NAMALWA (cell line): ENCODE measurements at places on chromosomes 4 and X.
A peak's percentile ranks its signal among the peaks of the same experiment; 100 is the strongest.

DNA sequence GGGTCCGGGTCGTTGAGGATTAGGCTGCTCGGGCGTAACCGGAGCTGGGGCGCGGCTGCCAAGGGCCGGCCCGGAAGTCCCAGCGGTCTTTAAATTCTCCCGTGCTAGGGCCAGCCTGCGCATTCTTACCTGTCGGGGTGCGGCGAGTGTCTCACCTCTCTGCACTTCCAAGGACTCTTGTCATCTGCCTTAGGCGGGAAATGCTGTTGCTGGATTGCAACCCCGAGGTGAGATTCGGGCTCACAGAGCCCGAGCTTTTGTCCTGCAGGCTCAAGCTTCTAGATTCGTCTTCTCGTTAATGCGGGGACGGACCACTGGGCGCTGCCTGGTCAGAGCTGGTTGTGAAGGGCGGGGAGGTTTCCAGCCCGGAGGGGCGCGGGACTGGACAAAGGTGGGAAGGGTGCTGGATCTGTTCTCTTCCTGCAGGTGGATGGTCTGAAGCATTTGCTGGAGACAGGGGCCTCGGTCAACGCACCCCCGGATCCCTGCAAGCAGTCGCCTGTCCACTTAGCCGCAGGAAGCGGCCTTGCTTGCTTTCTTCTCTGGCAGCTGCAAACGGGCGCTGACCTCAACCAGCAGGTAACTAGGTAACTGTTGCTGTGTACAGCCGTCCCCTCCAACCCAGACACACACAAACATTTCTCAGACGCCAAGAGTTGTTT is at the start of gene ANKRD37:
Gene ANKRD37 (plus strand): TSS at position 118 of the 662 bp plus-strand sequence. CDS start 83 bp downstream, at position 201.
- peak; percentile 34 for DNase-seq

GRCh38 chr4:62285026-62285425 is 1084.9 kb downstream of the ADGRL3 start:
- no peak for DNase-seq

DNA sequence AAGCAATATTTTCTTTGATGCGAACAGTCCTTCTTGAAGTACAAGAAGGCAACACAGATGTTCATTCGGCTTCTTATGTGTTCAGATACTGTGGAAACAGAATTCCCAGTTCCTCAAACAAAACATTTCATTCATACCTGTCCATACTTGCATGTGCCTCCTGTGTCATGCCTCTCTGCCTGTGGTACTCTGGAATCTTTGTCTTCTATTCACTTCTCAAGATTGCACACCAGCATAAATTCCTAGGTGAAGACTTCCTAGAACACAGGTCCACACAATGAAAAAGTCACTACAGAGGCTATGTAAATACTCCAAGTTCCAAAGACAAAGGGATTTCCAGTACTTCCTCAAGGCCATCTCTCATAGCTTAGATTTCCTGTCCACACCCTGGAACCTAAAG is 367.2 kb downstream of the AFF2 start:
- no peak for DNase-seq

GRCh38 chrX:69299951-69300714 is 134.9 kb upstream of the PJA1 start:
- DNase-seq: no peak

DNA sequence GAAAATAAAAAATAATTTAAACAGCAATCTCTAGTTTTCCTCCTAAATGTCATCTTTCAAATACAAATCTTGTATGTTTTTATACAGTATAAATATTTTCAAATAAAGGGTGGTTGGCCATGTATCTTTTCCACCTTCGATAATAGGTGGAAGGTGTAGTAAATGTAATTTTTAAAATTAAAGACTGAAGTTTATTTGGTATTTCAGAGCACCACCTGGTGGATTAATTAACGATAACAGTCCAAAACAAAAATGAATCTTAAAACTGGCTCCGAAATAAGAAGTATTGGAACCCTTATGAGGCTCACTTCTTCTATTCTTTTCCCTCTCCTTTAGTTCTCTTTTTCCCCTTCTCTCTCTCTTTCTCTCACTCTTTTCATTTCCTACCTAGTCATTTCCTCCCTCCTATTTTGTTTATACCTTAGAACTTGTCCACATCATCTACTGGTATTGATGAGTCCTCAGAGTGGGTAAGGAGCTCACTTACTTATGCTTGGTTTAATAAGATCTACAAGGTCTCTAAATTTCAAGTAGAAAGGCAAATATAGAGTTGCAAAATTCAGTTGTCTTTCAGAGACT is 82.9 kb upstream of the EXOC1L start:
- peak; percentile 51 for DNase-seq

- peak; percentile 73 for DNase-seq
Measured at GRCh38 chr4:77994194-77994721, 62.9 kb upstream of the FRAS1 start.

- no peak for DNase-seq
Measured at GRCh38 chrX:133513123-133513522, 97.8 kb upstream of the GPC4 start.

DNA sequence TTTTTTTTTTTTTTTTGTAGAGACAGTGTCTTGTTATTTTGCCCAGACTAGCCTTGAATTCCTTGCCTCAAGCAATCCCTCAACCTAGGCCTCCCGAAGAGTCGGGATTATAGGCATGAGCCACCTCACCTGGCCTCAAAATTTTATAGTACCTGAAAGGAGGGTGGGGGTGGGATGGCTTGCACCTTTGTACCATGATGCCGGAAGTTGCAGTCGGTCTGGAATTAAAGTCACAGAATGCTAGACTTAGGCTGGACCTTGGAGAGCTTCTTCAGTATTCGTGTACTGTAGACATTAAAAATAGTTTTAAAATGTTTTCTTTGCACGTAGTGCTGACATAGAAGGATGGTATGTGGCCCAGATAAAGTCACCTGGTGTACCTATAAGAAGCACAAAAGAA is 280.9 kb downstream of the STIM2 start:
- no peak for DNase-seq

GRCh38 chrX:39966176-39966575 is 131.6 kb downstream of the BCOR start:
- DNase-seq: no peak

GRCh38 chr4:142272452-142272851 is 573.6 kb downstream of the INPP4B start:
- no peak for DNase-seq

- no peak for DNase-seq
Measured at GRCh38 chr4:44368413-44369167, 80.0 kb downstream of the KCTD8 start.

DNA sequence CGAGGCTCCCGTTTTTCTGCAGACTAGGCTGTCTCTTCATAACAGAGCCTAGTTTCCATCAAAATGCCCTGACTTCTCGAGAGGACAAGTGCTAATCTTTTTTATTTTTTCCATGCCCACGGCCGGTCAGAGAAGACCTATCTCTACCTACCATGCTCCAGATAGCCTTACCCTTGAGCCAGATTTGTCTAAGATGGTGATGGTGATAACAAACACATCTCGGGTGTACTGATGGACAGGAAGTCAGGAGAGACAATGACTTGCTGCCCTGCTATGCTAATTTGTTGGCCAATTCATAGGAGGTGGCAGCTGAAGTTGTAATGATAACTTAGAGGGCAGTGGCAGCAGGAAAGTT is 42.2 kb upstream of the NKRF start:
- no peak for DNase-seq

DNA sequence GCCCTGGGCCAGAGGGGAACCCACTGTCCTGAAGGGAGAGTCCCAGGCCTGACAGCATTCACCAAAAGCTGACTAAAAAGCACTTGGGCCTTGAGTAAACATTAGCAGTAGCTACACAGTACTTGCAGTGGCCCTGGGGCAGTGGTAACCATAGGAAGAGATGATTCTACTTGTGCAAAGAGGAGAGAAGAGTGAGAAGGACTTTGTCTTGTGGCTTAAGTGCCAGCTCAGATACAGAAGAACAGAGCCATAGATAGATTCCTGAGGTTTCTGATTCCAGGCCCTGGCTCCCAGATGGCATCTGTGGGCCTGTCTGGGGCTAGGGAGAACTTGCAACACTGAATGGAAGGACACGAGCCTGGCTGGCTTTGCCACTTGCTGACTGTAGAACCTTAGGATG is 100.5 kb downstream of the PTCHD1 start:
- DNase-seq: no peak

DNA sequence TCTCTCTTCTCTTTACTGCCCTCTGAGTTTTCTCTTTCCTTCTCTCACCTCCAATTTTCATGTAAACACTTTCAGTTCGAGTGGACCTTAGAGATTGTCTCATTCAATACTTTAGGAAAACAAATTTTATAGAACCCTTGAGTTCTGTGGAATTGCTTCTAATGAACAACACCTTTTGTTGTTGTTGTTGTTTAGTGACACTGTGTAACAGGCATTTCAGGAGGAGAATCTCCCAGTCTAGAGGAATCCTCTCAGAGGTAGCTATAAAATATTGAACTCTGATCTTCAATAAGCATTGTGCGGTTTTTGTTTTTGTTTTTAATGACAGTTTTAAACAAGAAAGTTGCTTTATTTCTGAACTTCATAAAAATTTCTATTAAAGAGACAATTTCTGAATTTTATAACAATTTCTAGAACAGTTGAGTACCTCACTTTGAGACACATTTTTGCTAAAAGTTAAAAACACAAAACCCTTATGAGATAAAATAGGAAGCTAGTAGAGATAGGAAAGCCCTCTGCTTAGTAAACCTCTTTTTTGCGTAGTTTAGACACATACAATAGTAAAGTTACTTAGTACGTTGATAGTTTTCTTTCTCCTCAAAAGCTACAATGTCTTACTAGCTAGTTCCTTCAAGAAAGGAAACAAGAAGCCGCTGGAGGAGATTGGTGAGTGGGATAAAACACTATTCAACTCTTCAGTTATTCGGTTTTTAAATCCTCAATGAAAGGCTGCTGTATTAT is 38.8 kb downstream of the CLCN3 start:
- peak; percentile 56 for DNase-seq

GRCh38 chr4:39908284-39908683 is 69.4 kb downstream of the PDS5A start:
- no peak for DNase-seq

DNA sequence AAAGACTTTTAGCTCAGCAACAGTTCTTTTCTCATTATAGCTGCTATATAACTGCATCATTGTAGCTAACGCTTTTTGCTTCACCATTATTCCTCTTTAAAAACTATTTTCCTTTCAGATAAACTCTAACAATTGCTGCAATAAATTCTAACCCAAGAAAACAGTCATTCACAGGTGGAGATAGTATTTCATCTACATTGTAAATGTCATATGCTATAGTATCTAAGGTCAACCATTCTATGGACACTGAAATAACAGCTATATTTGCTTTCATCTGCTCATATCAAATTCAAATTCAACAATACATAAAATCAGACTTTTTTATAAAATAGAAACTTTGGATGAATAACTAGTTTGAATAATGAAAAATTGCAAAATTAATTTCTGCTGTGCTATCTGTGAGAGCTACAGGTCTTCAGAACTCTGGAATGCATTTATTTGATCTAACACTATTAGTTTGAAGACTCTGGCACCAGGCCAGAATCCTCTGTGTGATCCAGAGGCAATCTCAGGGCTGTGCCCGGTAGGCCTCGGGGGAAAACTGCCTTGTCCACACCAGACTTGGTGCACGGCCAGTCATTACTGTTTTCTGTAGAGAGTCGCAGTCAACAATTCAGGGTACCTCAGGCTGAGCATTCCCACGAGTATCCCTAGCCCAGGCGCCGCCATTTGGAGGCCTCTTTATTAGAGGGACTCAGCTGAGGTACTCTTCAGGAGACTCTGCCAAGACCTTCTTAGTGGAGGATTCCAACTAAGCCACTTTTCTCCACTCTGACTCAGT is 332.4 kb downstream of the SLC7A11 start:
- DNase-seq: no peak

- DNase-seq: no peak
Measured at GRCh38 chr4:87840149-87840548, 7.4 kb downstream of the MEPE start.

DNA sequence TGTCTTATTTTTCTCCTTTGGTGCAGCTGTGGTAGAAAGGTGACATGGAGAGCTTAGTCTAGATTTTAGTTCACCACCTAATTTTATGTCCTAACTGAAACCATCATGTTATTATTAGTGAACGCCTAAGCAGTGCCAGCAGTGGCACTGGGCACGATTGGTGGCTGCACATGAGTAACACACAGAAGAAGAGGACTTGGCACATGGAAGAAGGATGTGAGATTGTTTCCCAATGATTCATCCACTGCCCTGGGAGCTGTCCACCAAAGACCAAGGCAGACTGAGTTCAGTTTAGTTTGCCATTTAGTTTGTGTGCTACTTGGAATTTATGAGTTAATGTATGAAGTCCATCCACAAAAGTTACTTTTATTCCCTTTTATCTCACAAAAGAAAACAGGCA is 68.1 kb upstream of the NAP1L5 start:
- DNase-seq: no peak

- peak; percentile 36 for DNase-seq
Measured at GRCh38 chrX:38768079-38768478, 33.2 kb upstream of the MID1IP1 start.

DNA sequence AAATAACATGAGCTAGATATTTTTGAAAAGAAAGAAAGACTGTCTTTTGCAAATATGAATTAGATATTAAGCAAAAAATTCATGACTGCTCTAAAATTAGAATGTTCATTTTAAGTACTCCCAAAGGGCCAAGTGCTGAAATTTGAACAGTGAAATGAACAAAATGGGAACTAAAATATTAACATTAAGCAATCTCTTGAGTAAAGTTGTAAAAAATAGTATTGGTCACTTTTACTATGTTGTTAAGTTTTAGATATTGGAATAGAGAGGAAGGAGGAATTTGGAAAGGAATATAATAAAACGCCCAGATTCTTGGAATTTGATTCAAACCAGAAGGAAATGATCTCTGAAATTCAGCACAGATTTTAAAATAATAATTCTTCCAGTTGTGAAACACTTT is 125.9 kb upstream of the ANK2 start:
- no peak for DNase-seq

GRCh38 chr4:37922328-37922727 is 31.4 kb downstream of the TBC1D1 start:
- DNase-seq: no peak

- no peak for DNase-seq
Measured at GRCh38 chrX:100600758-100601157, 16.0 kb downstream of the TNMD start.

- DNase-seq: no peak
Measured at GRCh38 chr4:8204576-8205227, 5.6 kb downstream of the SH3TC1 start.
